ENCODE measurements at places on chromosomes 11 and 22.

GRCh38 chr11:130486391-130486836 lies 38.0 kb downstream of the ADAMTS15 start:
- no peak for DNase-seq

DNA sequence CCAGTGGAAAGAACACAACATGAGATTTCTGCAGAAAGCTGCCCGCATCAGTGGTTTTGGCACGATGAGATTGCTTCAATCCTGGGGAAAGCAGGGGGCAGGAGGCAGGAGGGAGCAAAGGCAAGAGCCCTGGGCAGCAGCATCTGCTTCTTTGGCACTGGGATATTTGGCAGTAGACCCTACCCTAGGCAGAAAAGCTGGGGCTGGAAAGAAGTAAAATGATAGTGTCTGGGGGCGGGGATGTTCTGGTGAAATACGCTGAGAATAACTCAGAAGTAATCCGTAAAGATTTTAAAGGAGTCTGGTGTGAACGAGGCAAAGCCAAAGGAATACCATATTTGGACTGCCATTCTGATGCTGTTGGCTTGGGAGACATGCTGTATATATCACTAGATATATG lies 62.0 kb downstream of the FAM76B start:
- DNase-seq = no peak

GRCh38 chr11:130865091-130865773 lies 51.0 kb downstream of the SNX19 start:
- DNase-seq = no peak

DNA sequence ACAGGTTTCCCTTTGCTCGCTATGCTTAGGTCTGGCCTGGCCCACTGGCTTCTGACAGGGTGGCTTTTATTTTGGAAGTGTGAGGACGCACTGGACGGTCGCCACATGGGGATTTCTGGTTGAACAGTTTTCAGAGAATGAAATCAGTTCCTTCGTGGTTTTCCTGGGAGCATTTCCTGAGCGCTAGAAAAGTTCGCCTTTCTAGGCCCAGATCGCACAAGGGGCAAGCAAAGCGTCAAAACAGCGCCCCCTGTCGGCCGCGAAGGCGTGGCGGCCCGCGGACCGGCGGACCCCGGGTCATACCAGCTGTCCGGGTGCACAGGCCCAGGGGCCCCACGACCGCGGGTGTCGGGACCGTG lies 12.7 kb upstream of the CYP2R1 start:
- peak; percentile 68 for DNase-seq

DNA sequence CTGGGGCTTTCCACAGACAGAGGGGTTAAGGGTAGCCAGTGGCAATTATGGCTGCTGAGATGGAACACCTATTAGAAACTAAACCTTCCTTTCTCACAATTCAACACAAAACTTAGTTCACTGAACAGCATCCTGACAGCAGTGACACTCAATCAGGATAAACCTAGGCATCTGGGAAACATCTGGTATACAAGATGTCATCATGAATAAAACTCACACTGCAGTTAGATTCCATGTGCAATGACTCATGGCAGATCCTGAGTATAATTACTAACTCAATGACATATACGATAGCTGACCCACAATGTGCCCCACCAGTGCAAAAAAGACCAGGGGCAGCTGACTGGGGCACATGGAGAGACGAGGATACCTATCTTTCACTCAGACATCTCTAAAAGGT lies 17.7 kb downstream of the RBFOX2 start:
- DNase-seq = no peak

DNA sequence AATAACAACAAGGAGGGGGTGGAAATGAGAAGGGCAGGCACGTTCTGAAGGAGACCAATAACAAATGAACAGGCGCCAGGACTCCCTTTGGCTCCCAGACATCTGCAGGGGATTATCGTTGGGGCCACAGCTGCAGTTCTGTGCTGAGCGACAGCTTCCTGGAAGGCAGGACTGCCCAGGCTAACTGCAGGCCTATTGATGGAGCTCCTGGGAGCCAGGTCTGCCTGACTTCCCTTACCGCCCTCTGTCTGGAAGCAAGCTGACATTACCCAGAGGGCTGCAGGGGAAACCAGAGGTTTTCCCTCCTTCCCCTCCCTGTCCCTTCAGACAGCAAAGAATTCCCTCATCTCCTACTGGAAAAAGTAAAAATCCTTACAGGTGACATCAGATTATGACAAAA lies 5.0 kb downstream of the DRD2 start:
- no peak for DNase-seq

- DNase-seq = no peak
Measured at GRCh38 chr11:128720522-128720985, 26.7 kb downstream of the FLI1 start.

GRCh38 chr11:134543645-134544044 lies 131.6 kb upstream of the B3GAT1 start:
- no peak for DNase-seq

DNA sequence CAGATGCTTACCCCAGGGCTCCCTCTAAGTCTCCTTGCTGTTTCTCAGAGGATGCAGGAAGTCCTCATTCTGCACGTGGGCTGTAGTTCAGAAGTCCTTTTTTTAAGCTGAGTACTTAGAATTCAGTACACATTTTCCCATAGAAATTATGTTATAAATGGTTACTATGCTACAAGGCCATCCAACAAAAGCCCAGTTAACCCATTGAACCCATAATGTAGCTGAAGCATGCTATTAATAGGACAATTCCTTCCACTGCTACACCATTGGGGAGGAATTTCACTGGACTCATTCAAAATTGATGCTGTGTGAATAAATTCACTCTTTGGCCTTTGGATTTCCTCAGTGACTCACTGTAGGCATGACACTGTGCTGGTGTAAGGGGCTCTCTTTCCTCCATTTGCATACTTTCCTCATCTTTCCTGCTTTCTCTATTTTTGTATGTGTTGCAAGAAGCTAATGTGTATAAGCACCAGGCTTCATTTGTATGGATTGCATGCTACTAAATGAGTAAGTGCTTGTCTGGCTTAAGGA lies 148.0 kb downstream of the NTM start:
- no peak for DNase-seq

DNA sequence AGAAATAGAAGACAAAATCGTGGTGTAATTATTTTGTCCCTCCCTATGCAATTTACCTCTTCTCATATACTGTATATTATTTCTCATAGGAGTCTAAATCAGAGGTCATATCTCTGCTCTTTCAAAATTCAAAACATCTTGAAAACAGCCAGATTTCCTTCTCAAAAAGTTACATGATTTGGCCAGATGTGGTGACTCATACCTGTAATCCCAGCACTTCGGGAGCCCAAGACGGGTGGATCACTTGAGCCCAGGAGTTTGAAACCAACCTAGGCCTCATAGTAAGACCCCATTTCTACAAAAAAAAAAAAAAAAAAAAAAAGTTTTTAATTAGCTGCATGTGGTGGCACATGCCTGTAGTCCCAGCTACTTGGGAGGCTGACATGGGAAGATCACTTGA lies 29.0 kb upstream of the DNAJB7 start:
- DNase-seq = no peak

- DNase-seq = no peak
Measured at GRCh38 chr11:15700456-15700855, 585.7 kb downstream of the INSC start.

DNA sequence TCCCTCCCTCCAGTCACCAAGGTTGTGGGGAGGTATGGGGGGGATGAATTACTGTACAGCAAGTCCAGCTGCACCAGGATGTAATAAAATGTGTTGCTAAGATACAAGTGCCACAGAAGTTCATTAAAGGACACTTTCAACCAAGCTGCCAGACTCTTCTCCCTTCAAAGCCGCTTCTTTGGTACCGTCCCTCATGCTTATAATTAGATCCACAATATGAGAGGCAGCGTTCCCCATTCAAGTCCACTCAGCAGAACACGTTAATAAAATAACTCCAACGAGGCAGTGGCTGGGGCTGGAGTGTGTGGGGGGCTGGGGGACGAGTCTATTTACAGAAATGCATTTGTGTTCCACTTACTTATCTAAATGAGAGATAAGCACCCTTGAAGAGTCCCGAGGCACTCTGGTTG lies 14.7 kb downstream of the PHF21B start:
- DNase-seq = no peak

DNA sequence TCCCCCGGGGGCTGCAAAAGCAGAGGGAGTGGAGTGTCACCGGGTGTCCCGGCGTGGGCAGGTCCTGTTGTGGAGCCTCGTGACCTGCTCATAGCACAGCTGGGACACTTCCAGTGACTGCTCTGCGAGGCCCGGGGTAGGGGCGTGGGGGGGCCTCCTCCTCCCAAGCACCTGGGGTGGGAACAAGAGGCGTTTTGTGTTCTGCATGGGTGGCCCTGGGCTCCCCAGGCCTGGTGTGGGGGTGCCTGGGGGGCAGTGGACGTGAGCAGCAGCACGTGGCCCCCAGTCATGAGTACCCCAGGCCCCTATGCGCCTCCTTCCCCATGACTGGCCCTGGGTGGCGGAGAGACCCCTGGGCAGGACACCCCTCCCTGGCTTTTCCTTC lies 104.7 kb downstream of the KCNQ1 start:
- DNase-seq = no peak

- DNase-seq = no peak
Measured at GRCh38 chr22:22738959-22739585, 94.7 kb downstream of the GGTLC2 start.

- no peak for DNase-seq
Measured at GRCh38 chr11:112100462-112100861, 13.8 kb downstream of the SDHD start.

- DNase-seq = no peak
Measured at GRCh38 chr22:17726006-17726927, 48.0 kb downstream of the BID start.

- DNase-seq = no peak
Measured at GRCh38 chr22:17769013-17769715, 5.1 kb downstream of the BID start.

Data from thyroid gland (tissue), 4 donors.